ENCODE measurements at places on chromosomes 6 and 20. TPM values are rescaled to one million over a fixed set of nuclear protein-coding genes. Genes with fewer than 3 reads are reported as not detected.

DNA sequence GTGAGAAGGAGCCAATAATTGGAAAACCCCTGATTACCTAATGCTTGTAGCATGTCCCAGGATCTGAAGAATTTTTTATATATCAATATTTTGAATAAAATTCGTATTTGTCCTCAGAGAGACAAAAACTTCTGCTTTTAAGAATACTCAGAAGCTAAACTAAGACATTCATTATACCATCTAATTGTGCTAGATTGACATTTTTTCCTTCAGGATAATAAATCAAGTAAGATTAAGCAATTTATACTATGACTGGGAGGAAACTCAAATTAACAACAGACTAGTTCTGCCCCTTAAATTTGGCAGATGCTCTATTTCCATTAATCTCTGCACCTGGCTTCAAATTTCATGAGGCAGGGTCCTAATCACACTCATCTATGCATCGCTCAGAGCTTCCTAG is 291.4 kb downstream of the PLCB1 start:
- no peak for DNase-seq

DNA sequence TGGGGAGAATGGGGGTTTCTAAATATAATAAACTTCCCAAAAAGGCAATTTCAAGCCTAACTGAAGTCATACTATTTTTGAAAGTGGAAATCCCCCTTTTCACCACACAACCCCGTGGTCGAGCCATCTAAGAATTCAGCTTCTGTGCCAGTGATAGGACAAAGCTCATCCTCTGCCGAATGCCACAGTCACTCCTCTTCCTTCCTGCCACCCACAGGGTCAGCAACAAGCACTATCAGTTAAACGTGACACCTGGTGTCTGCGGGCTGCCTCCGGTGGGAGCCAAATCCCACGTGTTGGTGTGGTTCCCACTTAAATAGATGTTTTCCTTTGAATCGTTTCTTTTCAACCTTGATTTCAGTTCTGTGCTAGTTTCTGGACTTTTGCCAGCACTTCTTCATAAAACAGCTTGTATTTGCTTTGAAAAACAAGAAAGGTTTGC is 60.7 kb downstream of the TNFAIP3 start:
- no peak for DNase-seq

The ARMC12 gene
- 0.22 TPM for total RNA-seq

GRCh38 chr6:26392932-26393636 is 9.0 kb upstream of the BTN3A1 start:
- DNase-seq = no peak

GRCh38 chr6:80245043-80245442 is 138.6 kb downstream of the BCKDHB start:
- no peak for DNase-seq

GRCh38 chr6:114092943-114093342 is 122.0 kb upstream of the HDAC2 start:
- DNase-seq = no peak

The ANKRD6 gene
- total RNA-seq = 6.5 TPM

- no peak for DNase-seq
Measured at GRCh38 chr6:37507690-37508421, 8.2 kb upstream of the CCDC167 start.

DNA sequence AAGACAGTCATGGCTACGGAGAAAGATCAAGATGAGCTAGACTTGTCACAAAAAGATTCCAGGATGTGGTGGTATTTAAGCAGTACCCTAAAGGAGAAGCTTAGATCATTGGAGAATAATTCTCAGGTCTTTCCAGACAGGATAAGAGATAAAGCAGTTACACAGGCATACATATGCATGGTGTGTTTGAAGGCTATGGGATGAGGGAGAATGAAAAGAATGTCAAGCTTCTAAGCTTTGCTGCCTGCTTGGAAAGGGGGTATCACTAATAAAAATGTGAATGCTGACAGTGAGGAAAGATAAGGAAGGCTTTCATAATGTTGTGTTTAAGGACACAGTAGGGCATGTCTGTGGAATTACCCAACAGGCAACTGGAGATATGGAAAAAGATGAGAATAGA is 28.1 kb downstream of the RWDD2A start:
- no peak for DNase-seq

GRCh38 chr6:166744223-166745134 is 117.4 kb upstream of the RPS6KA2 start:
- no peak for DNase-seq

The FBXO30 gene
- total RNA-seq = 15.6 TPM

DNA sequence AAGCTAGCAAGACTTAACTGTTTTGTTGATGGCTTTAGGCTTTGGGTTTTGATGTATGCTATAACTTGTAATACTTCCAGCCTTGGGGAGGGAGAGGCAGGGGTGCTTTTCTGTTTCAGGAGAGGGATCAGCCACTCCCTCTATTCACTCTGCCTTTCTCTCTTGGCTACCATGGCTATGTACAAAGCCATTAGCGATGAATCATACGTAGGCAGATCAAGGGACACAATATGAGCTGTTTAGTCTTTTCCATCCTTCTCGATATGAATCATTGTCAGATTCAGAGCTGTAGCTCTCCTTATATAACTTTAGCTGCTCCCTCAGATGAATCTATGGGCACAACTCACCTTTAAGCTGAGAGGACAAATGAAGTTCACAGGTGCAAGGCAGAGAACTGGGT is 230.6 kb downstream of the TSHZ2 start:
- DNase-seq = no peak

- DNase-seq = no peak
Measured at GRCh38 chr20:23666189-23666588, 22.6 kb downstream of the CST4 start.

- no peak for DNase-seq
Measured at GRCh38 chr20:3729378-3729777, 3.1 kb upstream of the HSPA12B start.

DNA sequence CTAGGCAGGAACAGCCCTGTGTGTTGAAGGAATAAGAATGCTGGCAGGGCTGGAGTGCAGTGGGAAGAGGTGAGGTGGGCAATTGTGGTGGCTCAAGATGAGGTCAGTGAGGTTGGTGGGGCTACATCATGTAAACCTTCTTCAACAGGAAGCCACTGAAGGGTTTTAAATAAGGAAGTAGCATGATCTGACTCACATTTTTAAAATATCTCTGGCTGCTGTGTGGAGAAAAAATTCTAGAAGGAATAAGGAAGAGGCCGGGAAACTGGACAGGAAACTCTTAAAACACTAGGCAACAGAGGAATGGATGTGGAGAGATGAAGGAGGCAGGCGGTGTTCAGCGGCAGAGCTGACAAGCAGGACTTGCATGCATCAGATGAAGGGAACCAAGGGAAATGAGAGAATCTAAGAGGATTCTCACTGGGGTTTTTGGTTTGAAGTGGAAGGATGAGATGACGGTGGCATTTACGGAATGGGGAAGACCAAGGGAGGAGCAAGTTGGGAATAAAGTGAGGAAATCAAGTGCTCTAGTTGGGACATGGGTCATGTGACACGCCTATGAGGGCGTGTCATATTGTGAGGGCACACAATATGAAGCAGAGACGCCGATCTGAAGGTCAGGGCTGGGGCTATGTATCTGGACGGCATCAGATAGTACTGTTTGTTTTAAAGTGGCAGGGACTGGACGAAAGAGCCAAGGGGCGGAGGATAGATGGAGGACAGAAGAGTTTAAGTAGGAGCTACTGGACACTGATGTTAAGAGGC is 18.2 kb downstream of the TMEM242 start:
- DNase-seq = no peak

GRCh38 chr6:12314751-12315150 is 24.6 kb downstream of the EDN1 start:
- no peak for DNase-seq

- DNase-seq = no peak
Measured at GRCh38 chr6:2758980-2759379, 6.2 kb upstream of the WRNIP1 start.

- DNase-seq = no peak
Measured at GRCh38 chr6:145468534-145468933, 266.8 kb downstream of the EPM2A start.

The HDGFL1 gene
- total RNA-seq = not detected

The IMPG1 gene
- total RNA-seq = not detected

GRCh38 chr6:47207261-47207660 is 102.4 kb downstream of the TNFRSF21 start:
- DNase-seq = no peak

- no peak for DNase-seq
Measured at GRCh38 chr6:43930440-43931154, 160.6 kb downstream of the VEGFA start.

GRCh38 chr20:38290829-38291814 is 12.8 kb upstream of the BPI start:
- no peak for DNase-seq

- DNase-seq = no peak
Measured at GRCh38 chr6:42400886-42401612, 50.7 kb downstream of the TRERF1 start.

DNA sequence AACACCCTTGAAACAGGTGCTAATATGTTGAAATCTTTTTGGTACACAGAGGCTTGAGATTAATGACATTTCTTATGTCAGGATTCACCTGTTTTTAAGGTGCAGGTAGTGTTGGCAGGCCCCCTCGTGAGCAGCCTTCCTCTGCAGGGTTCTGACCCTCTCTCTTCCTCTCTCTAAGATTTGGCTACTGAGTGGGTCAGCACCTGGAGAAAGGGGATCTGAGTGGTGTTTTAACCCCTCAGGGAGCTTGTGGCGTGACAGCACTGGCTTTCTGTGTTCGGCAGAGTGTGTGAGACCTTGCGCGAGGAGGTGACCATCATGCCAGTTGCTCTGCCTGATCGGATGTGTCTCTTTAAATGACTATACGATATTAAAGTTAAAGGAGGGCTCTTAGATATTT is 37.1 kb downstream of the HIVEP1 start:
- DNase-seq = no peak

The EDN1 gene
- total RNA-seq = 5.9 TPM

- DNase-seq = no peak
Measured at GRCh38 chr6:10831609-10832008, 6.7 kb downstream of the MAK start.

DNA sequence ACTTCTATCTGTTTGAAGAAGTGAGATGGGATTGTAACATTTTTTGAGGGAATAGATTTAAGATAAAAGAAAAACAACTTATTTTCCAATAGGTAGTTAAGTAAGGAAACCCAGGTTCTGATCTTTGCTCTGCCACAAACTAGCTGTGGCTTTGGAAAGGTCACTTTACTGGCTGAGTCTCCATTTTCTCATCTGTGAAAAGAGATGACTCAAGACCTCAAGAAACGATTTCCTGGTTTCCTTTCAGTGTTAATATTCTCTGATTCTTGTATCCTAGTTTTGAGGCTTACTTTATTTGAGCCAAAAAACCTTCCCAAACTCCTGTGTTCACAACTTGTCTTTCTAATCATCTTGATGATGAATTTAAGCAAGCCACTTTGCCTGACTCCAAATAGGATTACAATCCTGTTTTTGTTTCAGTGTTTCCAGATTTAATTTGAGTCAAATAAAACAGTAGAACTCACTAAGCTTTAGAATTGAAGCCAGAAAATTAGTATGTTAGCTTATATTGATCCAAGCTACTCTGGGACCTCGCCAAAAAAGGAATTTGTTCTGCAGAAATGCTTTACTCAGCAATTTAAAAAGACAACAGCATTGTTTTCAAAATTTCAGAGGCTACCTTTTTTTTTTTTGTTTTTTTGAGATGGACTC is 51.1 kb downstream of the ENPP1 start:
- DNase-seq = no peak

The FAM184A gene
- total RNA-seq = 0.40 TPM

GRCh38 chr6:53654745-53655240 is 10.8 kb downstream of the KLHL31 start:
- DNase-seq = no peak

The FOXF2 gene
- total RNA-seq = 0.43 TPM

GRCh38 chr20:58930496-58930895 is 50.6 kb upstream of the NELFCD start:
- DNase-seq = no peak

DNA sequence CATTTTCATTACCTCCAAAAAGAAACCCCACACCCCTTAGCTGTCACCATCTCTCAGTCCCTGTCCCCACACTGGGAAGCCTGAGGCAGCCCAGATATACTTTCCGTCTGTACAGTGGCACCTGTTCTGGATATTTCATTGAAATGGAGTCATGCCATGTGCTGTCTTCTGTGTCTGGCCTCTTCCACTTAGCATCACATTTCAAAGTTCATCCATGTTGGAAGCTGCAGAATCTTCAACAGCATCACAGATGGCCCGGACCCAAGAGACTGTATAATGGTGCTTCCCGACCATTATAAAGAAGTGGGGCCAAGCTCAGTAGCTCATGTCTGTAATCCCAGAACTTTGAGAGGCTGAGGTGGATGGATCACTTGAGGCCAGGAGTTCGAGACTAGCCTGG is 58.4 kb downstream of the DLGAP4 start:
- DNase-seq = no peak

DNA sequence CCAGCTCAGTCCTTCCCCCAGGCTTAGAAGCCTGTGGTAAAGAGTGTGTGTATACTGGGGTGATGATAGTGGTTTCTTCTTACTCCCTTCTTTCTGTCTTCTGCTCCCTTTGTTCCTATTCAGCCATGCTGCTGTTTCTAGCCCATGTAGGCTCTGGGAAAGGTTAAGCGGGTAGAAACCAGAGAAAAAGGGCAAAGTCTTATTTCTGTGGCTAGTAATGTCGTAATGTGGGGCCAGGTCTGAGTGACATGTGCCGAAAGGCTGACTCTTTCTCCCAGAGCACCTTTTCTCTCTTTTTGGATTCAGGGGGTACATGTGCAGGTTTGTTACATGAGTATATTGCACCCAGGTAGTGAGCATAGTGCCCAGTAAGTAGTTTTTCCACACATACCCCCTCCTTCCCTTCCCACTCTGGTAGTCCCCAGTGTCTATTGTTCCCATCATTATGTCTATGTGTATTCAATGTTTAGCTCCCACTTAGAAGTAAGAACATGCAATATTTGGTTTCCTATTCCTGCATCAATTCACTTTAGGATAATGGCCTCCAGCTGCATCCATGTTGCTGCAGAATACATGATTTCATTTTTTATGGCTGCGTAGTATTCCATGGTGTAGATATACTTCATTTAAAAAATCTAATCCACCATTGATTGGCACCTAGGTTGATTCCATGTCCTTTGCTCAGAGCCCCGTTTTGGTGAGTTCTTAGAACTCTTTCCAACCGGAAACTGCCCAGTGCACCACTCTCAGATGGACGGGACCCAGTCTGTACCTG is 74.3 kb downstream of the EFHC1 start:
- no peak for DNase-seq

DNA sequence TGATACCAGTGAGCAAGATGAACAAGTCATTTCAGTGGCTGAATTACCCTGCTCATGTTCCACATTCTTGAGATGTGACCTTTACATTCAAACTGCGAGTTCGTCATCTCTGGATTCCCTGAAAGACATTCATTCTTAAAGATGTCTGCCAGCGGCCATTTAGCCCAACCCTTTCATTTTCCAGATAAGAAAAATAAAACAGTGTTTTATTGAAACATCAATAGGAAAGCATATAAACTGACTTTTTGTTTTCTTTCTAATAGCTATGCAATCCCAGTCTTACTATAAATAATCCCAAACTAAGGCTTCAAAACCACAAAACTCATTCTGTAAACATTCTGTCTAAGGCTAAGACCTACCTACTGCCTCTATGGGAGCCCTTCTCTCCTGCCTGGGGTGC is 134.0 kb downstream of the SAMD5 start:
- no peak for DNase-seq

GRCh38 chr20:61355585-61355984 is 103.5 kb downstream of the CDH4 start:
- DNase-seq = peak; percentile 17

Measured in cardiac septum (tissue), 1 donor.